KBM-7 (cell line): ENCODE measurements at places on chromosomes 6 and 20.

- no peak for DNase-seq
Measured at GRCh38 chr20:8143474-8143873, 11.4 kb downstream of the PLCB1 start.

DNA sequence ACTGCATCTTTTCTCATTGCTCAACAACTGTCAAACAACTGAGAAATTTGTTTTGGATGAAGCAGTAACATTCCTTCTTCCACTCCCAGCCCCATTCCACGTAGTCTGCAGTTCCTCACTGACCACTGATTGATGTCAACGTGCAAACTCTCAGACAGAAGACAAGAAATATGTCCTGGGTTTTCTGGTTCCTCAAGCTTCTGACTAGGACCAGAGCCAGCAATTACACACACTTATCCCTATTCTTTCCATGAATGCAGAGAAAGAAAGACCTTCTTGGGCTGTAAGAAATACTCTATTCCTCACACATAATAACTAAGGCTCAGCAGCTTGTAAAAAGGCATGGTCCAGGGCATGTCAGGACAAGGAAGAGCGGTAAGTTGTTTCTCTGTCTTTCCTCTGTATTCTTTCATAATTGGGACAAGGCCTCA is 790.1 kb upstream of the SLC35B3 start:
- DNase-seq, result no peak

DNA sequence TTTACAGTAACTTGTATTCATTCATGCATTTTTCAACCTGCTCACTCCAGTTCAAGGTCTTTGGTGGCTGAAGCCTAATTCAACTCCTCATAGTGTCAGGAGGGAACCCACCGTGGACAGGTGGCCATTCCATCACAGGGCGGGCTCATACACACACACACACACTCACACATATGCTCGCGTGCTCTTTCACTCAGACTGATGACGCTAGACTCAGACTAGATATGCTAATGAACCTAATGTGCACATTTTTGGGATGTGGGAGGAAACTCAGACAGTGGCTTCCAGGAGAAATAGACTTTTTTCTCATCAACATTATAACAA is 56.7 kb downstream of the TRIM27 start:
- DNase-seq, result no peak

DNA sequence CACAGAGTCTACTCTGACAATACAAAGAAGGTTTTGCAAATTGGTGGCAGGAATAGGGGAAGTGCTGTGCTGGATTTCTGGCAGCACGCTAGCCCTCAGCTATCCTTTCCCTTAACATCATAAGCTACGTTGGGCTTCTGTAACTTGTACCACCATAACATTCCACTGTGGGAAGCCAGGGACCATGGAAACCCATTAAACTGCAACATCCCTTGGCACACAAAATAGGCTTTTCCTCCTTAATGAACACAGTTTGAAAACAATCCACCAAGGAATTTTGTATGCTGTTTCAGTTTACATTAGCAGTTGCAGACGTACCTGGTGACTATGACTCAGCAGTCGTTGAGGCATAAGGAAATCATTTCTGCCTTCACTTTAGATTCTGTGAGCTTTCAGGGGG is 203.9 kb upstream of the RAB32 start:
- no peak for DNase-seq

DNA sequence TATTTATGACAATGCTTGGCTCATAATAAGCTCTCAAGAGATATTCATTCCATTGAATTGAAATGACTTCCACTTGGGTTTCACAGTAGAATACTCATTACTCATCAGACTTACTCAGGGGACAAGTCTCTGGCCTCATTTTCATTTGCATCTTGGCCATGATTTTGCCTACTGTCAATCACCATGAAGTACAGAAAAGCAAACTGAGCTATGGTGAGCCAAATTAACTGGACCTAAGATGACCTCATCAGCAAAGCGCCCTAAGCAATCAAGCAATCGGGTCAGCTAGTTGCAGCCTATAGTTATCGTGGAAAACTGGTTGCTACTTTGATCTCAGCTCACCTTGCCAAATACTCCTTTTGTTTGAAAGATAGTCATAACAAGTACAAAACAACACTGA is 494.7 kb upstream of the SLC35B3 start:
- no peak for DNase-seq

DNA sequence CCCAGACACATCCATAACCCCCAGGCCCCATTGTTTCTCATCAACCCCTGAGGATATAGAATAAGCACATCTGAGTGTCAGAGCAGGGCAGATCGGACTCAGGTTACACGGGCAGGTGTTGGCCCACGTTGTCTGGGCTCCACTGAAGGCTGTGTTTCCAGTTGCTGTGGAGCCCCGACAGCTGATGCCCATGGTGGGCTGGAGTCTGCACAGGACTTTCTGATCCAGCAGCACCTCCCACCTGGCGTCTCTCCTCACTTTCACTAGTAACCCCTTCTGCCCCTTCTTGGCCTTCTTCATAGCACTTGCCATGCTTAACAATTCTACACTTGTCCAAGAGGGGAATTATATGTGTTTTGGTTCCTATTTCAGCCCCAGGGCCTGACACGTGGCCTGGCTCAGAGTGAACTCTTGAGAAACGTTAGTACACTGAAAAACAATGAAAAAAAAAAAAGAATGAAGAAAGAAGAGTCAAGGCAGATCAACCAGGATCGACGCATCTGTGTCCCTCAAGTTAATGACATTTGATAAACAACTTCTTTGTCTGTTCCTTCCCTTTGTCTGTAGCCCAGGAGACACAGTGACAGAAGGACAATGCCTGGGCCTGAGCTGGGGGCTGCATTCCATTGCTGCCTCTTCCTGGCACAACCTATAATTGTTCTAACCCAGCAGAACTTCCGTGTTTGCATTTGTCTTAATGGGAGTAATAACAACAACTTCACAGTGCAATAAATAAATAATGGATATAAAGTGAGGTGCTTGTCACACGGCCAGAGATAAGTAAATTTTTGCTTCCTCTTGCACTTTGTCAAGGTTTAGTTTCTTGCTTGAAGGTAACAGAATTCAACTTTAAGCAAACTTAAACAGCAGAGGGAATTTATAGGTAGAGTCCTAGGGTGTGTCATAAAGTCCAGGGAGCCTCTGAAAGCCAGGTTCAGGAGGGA is 224.2 kb upstream of the SSTR4 start:
- DNase-seq, result no peak

DNA sequence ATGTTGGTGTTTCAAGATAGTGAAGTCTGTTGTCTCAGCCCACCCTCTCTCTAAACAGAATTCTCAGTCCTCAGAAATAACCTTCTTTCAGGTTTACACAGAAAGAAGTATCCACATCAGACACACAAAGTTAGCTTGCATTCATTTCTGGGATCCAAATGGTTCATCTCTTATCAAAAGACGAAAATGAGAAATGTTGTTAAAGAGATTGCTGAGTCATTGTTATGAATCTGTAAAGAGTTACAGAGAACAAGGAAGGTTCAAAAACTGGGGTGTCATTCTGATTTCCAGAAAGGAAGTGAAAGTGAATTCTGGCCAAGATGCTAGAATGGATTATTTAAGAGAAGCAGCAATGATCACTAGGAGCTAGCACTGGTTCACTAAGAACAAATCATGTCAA is 90.5 kb upstream of the ATXN1 start:
- no peak for DNase-seq

DNA sequence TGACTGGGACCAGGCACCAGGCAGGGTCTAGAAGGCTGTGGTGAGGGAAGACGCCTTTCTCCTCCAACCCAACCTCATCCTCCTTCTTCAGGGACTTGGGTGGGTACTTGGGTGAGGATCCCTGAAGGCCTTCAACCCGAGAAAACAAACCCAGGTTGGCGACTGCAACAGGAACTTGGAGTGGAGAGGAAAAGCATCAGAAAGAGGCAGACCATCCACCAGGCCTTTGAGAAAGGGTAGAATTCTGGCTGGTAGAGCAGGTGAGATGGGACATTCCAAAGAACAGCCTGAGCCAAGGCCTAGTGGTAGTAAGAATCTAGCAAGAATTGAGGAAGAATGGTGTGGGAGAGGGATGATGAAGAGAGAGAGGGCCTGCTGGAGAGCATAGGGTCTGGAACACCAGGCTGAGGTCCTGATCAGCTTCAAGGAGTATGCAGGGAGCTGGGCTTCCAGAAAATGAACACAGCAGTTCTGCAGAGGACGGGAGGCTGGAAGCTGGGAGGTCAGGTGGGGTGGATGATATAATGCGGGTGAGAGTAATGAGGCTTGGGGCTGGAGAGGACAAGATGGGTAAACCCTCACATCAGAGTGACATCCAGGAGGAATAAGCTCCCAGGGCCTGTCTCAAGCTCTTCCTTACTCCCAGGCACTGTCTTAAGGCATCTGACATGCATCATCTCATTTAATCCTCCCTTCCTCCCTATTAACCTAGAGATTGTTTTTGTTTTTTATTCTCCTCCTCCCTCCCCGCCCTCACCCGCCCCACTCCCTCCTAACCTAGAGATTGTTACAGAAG is 45.2 kb upstream of the TTPAL start:
- no peak for DNase-seq

GRCh38 chr6:101733899-101734298 is 340.4 kb downstream of the GRIK2 start:
- DNase-seq, result no peak

DNA sequence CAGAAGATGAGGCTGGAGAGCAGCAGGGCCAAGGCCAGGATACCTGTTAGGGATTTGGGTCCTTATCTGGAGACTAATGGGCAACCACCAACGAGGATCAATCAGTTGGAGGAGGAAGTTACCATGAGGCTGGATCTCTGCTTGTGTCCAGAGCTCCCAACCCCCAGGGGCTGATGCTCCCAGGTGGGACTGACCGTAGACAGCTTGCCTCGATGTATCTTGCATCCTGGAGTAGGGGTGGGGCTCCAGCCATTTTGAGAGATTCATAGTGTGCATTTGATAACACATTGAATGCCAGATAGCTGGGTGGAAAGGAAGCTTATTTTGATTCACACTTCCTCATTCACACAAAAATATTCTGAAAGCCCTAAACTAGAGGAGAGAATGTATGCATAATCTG is 4.6 kb upstream of the RFPL4B start:
- DNase-seq, result no peak

DNA sequence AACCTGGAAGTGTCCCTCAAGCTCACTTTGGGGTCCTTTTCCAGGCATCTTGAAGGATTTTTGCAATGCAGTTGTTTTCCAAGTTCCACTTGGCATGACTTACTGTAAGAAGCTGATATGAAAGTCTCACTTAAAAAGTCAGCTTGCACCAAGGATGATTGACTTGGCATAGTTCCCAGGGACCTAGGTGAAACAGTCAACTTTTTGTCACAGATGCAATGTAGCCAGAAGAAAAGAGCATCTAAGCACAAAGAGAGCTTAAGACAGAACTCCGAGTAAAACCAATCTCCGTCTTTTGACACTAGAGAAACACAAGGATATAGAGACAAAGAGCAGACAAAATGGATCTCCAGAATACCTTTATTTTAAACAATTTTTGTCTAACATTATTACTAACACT is 2.6 kb upstream of the ZSCAN12 start:
- no peak for DNase-seq

DNA sequence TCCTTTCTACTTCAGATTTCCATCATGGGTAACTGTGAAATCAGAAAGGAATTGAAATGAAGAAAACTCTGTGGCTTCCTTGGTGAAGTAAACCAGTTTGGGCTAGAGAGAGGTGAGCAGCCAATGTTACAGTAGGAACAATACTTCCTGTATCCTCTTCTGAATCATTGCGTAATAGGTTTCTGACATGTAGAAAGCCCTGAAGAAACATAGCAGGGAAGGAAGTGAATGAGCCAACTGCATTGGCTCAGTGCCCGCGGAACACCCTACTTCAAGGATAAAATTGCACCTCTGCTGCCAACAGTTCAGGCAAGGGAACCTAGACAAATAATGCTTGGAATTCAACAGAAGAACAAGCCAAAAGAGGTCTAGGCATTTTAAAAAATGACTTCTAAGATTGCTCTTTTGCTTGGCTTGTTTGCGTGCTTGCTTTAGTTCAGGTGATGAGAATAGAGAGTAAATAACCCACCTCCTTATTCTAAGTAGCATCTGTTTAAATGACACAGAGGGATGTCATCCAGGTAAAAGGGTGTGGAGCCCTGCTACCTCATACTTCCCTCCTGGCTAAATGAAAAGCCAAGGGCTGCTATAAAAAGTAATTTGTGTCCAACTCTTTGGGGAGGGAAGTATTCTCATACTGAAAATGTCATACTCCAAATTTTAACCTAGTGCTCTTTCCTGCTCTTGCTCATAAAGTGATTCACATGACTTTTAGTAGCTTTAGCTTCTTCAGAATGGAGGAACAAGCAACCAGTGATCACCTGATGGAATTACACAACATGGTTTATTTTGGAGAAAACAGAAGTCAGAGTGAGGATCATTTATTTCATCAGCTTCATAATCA is 30.0 kb upstream of the AKIRIN2 start:
- DNase-seq, result peak; percentile 97
